ENCODE measurements at places on chromosomes 5 and 9. TPM values are rescaled to one million over a fixed set of nuclear protein-coding genes. Genes with fewer than 3 reads are reported as not detected.

The TRIM36 gene
- 0.26 TPM for total RNA-seq

The PRUNE2 gene
- total RNA-seq, result 19.4 TPM

The DPM2 gene
- total RNA-seq, result 10.7 TPM

The SLC27A6 gene
- 0.11 TPM for total RNA-seq

The PCDHA1 gene
- total RNA-seq, result under 0.01 TPM

The SARDH gene
- 0.11 TPM for total RNA-seq

The RALGPS1 gene
- 1.5 TPM for total RNA-seq

The F2RL2 gene
- 0.11 TPM for total RNA-seq

The SEC24A gene
- total RNA-seq, result 13.6 TPM

Measured in dermis lymphatic vessel endothelial cell (primary cell).